ENCODE measurements at places on chromosomes 2 and 18. TPM values are rescaled to one million over a fixed set of nuclear protein-coding genes. Genes with fewer than 3 reads are reported as not detected.

Gene TXNDC2
- under 0.01 TPM for total RNA-seq

Gene C2orf80
- not detected for total RNA-seq

Gene SERPINB10
- total RNA-seq, result 0.43 TPM

Gene PRKAG3
- total RNA-seq, result not detected

Gene RND3
- total RNA-seq, result 354 TPM

Gene ZNF804A
- not detected for total RNA-seq

Gene ERFE
- 3.8 TPM for total RNA-seq

Gene SLC9A4
- not detected for total RNA-seq

Gene NEB
- 3.3 TPM for total RNA-seq

Gene COL6A3
- under 0.01 TPM for total RNA-seq

Gene LONRF2
- not detected for total RNA-seq
